ENCODE measurements at places on chromosomes 5 and 9.

DNA sequence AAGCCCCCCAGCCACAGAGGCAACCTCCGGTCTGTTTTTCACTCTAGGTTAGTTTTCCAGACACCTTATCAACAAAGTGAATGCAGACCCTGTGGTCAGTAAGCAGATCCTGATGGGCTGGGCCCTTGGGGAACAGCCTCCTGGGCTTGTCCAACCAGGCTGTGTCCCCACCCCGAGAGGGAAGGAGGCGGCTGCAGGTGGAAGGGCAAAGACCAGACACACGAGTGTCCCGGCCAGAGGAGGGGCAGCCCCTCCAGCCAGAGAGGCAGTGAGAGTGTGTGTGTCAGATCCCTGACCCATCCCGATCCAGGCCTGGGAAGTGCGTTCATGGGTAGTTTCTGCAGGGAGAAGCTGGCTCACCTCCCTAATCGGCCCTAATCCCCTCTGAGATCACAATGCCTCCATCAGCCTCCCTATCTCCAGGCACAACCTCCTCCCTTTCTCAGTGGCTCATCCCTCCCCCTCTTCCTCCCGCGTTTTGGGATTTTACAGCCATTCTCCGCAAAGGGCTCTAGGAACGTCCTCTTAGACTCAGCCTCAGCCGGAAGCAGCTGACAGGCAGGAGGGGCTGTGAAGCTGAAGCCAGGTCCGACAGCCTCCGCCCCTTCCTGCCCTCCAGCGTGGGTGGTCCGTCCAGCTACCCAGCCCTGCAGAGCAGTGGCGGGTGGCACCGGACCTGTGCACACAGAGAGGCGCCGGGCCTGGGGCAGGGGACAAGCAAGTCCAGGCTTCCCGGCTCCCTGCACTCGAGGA is 9.7 kb downstream of the SLC12A7 start:
- DNase-seq = no peak

GRCh38 chr5:62283005-62283404 is 23.0 kb upstream of the KIF2A start:
- no peak for DNase-seq

DNA sequence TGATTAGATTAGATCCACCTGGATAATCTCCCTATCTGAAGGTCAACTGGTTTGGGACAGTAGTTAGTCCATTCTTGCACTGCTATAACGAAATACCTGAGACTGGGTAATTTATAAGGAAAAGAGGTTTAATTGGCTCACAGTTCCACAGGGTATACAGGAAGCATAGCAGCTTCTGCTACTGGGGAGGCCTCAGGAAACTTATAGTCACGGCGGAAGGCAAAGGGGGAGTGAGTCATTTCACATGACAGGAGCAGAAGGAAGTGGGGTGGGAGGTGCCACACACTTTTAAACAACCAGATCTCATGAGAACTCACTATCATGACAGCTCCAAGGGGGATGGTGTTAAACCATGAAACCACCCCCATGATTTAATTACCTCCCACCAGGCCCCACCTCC is 9.9 kb downstream of the C9orf40 start:
- DNase-seq = peak; percentile 25

DNA sequence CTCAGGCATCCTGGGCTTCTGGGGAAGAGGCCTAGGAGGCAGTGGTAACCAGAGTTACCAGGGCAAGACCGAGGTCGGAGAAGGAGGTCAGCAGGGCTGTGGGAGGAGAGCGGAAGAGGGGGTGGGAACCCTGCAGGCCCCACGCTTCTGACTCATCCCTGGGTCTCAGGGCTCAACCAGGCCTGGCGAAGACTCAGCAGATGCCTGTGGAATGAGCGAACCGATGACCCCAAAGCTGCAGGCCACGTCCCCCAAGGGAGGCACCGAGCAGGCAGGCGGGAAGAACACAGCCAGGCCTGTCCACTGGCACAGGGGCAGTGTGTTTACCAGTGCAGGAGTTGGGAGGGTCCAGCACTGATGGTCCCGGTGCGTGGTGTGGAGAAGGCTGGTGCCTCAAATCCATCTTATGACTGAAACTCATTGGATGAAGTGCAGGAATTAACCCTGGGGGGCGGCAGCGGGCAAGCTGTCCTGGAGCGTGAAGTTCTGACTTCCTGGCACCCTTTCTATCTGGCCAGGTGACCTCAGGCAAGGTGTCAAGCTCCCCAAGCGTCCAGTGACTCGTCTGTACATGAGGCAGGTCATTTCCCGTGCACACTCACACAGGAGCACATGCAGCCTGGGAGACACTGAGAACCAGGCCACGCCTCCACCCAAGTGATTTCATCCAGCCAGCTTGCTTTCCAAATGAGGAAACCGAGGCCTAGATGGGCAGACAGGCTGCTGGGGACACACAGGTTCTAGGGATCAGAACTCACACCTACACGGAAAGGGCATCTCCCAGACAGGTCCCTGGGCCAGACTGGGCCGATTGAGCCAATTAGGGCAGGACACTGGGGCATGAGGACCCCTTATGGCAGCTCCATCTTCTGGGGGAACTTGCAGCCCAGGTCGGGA is 69.1 kb downstream of the ADAMTS2 start:
- DNase-seq = no peak

GRCh38 chr5:10290438-10290837 is 17.3 kb downstream of the CMBL start:
- no peak for DNase-seq

DNA sequence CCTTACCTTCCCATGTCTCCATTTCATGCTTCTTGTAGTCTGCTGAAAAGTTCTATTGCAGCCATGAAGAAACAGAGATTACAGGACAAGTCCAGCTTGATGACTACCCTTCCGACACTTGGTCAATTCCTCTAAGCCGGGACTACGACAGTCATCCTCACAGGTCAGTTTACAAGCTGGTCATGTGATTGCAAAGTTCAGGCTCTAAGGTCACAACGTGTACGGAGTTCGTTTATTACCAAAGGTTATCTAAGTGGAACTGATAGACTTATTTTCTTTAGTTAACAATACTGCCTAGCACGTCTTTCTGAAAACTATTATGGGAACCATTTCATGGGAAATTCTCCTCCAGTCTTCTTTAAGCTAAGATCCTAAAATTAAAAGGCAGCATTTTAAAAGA is 88.5 kb upstream of the NR5A1 start:
- DNase-seq = no peak

Measured in stimulated activated CD4-positive, alpha-beta T cell treated with anti-CD3 and anti-CD28 coated beads, Interleukin-15, amount 100 ng/mL, for 48 hours (primary cell).